Mesothelial cell of epicardium (in vitro differentiated cells): ENCODE measurements at places on chromosomes 2 and 18. TPM values are rescaled to one million over a fixed set of nuclear protein-coding genes. Genes with fewer than 3 reads are reported as not detected.

Gene SIX2
- total RNA-seq = 0.11 TPM in 1 of 3 replicates, not detected in the others

DNA sequence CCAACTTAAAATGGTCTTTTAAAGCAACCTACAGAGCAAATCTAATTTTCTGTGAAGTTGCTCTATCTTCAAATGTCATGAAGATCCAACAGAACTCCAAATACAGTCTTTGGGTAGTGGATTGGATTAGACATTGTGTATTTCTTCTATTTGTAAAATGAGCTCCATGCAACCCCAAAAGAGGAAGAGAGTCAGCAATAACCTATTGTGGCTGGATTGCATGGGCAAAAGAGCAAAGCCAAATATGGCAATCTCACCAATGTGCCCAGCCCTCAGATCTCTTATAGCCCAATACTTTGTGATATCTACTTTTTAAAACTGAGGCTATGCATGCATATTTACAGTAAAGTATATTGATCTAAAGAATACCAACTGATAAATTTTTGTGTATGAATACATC is 146.3 kb downstream of the TXNL1 start:
- peaks cover 13% of the 10 kb centered on the region for H3K4me1 ChIP-seq
- H3K4me3 ChIP-seq = no peak overlapping the region
- H3K27ac ChIP-seq = no peak overlapping the region
- no peaks in the 10 kb centered on the region for H3K27me3 ChIP-seq

Gene TTC27
- total RNA-seq = 18.4 TPM in 3 replicates

GRCh38 chr2:179741317-179741716 is 120.1 kb downstream of the ZNF385B start:
- DNase-seq = no peak
- no peak overlapping the region for H3K4me3 ChIP-seq
- H3K4me1 ChIP-seq = no peaks in the 10 kb centered on the region
- no peak overlapping the region for H3K27ac ChIP-seq
- no peaks in the 10 kb centered on the region for H3K36me3 ChIP-seq

Gene PAX3
- 0.25 to 0.41 TPM in 2 of 3 replicates, not detected in the other for total RNA-seq

DNA sequence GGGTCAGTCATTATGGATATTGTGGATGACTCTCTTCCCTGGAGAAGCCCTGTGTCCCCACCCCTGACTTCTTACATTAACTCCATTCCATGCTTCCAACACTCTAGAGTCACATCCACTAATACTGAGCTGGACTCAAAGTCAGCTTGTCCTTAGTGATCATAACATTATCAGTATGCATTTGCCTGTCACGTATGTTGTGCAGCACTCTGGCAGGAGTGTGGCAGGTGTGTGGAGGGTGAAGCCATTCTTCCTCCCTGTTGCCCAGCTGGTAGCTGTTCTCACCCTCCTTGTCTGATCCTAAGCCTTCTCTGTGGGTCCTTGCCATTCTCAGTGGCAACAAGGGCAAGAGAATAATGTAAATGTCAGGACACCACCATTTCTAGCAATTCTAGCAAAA is 334.1 kb upstream of the RAB6C start:
- peaks cover 15% of the 10 kb centered on the region for H3K27me3 ChIP-seq
- no peaks in the 10 kb centered on the region for H3K4me1 ChIP-seq
- H3K27ac ChIP-seq = no peak overlapping the region
- no peak overlapping the region for H3K4me3 ChIP-seq
- H3K36me3 ChIP-seq = no peaks in the 10 kb centered on the region
- DNase-seq = no peak

- DNase-seq = no peak
- no peaks in the 10 kb centered on the region for H3K27me3 ChIP-seq
- H3K27ac ChIP-seq = no peak overlapping the region
- no peak overlapping the region for H3K4me3 ChIP-seq
- no peaks in the 10 kb centered on the region for H3K36me3 ChIP-seq
- no peaks in the 10 kb centered on the region for H3K4me1 ChIP-seq
Measured at GRCh38 chr2:35081001-35081621, 1274.5 kb upstream of the CRIM1 start.
